ENCODE measurements at places on chromosomes 16 and 17.

DNA sequence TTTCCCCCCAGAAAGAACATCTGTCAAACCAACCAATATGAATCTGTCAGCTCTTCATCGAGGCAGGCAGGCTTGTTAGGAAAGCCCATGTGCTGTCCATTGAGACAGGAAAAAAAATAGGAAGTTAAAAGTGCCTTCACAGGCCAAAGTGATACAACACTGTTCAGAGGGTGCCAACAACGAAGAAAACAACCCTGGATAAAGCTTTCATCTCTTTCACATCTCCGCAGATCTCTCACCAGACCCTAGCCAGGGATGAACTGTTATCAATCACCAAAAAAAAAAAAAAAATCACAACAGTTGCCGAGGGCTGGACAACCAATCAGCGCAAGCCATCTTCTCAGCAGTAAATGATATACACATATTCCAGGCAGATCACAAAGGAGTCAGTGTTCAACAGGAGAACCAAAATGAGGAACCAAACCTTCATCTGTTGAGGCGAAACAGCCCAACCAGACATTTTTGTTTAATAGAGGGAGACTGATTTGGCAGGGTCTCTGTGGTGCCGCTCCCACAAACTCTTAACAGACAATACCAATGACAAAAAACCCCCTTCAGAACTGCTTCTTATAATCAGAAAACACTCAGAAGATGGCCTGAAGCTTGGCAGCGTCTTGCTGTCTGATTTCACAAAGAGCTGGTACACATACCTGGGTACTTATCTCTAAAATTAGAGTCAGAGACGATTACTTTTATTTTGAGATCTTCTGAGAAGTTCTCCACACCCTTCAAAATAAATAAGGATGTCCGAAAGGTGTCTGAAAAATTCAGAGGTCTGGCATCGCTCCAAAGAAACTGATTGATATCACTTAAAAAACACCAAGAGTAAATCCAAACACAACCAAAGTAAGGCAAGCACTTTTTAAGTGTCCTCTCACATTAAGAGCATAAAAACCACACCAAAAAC is 1.8 kb downstream of the MAP3K14 start:
- DNase-seq, result no peak

DNA sequence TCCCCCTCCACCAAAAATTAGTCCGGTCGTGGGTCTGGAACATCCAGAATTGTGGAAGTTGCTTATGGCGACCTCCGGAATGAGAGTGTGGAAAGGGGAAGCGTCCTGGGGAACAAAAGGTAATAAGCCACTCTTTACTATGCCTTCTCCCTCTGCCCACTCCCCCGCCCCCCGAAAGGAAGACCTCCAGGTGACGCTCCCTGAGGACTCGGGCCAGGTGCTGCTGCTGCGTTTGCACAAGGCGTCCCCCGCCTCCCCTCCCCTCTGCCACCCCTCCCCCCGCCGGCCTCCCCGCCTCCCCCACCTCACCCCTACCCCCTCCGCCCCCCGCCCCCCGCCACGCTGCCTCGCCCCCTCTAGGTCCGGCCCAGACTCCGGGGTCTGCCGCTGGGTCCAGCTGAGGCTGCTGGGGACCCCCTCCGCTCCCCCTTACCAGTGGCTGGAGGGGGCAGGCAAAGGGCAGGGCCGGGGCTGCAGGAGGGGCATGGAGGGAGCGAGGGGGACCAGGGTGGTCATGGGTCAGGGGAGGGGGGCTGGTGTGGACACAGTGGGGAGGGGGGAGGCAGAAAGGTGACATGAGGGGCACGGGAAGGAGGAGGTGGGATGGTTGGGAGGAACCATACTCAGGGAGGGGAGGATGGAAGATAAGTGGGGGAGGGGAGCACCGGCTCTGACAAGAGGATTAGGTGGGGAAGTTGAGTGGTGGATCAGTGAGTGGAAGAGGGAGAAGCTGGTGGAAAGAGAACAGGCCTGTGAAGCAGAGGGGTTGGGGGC is 23.6 kb downstream of the ALOX12B start:
- DNase-seq, result no peak

DNA sequence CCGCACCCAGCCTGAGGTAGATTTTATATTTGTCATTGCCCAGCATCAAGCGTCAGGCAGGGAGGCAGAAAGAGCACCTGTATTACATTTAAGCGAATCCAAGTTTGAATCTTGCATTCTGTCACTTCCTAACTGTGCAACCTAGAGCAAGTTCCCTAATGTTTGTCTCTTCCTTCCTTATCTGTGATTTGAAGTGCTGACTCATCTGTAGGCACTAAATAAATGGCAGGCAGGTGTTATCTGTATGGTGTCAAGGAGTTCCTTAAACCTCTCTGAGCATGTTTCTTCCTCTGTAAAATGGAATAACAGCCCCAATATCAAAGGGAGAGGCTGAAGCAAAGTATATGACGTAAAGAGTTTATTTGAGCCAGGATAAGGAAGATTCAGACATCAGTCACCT is 24.3 kb downstream of the GP2 start:
- DNase-seq, result no peak

DNA sequence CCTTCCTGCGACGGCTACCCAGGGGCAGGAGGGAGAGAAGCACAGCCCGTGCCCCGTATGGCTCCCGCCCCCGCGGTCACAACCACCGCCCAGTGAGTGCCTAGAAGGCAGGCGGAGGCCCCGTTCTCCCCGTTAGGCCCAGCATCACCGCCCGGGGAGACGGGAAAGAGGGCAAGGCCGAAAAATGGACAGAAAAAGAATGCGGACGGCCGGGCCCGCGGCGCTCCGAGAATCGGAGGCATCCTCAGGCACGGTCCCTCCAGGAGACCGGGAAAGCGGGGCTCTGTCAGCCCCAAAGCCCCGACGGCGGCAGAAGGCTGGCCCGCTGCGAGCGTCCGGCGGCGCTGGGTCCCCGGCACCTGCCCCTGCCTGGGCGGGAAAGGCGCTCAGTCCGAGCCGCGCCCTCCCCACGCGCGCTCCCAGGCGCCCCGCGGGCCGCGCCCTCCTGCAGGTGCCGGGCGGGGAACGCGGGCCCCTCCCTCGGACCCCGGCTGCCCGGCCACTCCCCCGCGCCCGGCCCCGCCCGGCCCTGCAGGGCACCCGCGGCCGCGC is 407 bp downstream of the MCRIP1 start:
- DNase-seq, result peak; percentile 4

DNA sequence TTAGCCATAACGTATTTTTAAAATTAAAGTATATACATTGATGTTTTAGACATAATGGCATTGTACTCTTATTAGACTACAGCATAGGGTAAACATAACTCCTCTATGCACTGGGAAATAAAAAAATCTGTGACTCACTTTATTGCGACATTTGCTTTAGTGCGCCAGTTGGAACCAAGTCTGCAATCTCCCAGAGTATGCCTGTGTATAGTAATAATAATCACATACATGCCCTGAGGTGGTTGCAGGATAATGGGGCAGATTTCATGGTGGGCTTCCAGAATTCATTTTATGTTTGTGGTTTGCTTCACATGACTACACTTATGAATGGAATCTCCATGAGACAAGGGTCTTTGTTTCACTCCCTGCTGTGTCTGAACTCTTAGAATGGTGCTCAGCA is 66.9 kb upstream of the N4BP1 start:
- no peak for DNase-seq

GRCh38 chr17:8147805-8148404 is 4.3 kb downstream of the PER1 start:
- no peak for DNase-seq

DNA sequence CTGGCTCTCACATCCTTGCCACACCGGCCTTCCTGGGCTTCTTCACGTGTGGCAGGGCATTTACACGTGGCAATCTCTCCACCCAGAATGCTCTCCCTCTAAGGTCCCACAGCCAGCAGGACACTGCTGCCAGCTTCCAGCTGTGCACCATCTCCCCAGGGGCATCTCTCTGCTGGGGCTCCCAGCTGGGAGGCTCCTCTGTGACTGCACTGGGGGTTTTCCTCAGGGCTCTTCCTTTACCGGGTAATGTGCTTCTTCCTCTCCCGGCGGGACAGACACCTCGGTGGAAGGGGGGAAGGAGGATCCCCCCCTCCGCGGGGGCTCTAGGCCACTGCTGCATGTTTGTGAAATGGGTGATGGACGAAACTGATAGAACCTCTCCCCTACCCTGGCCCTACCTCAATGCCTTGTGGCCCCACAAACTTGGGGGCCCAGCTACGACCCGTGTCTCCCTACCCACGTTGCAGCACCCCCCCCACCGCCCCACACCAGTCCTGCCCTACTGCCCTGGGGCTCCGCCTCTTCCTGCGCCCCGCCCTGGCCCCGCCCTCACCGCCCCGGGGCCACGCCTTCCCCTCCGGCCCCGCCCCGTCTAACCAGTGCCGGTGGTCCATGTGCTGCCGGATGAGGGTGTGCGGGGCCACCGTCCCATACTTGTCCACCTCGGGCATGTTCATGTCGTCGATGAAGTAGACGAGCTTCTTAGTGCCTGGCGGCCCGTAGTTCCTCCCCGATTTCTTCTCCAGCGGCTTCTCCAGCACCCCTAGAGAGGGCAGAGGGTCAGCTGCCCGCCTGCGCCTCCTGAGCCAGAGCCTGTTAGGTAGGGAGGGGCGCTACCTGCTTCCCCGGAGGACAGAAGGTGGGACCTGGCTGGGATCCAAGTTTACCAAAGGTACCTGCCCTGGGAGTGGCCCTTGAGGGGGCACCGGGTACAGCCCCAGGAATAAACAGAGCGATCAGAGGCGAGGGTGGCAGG is 92.6 kb downstream of the DNAH17 start:
- DNase-seq, result peak; percentile 35

DNA sequence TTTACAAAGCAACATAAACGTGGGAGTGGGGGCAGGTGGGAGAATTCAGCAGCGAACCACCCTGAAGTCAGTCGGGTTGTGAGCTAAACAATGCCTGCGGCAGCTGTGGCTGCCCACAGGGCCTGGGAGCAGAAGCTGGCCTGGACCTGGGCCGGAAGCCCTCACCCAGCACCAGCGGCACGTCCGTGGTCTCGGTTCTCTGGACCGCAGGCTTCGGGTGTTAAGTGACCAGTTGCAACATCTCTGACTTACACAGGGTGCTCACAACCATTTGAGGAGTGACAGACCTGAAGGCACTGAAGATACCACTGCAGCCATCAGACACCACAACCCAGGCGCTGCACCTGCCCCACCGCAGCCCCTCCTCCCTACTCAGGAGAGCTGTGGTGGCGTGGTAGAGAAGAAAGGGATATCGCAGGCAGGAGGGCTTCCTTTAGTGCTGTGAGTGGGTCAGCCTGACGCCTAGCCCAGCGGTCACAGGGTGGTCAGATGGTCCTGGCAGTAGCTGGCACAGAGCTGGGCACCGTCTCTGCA is 33.8 kb downstream of the CBFA2T3 start:
- DNase-seq, result no peak

DNA sequence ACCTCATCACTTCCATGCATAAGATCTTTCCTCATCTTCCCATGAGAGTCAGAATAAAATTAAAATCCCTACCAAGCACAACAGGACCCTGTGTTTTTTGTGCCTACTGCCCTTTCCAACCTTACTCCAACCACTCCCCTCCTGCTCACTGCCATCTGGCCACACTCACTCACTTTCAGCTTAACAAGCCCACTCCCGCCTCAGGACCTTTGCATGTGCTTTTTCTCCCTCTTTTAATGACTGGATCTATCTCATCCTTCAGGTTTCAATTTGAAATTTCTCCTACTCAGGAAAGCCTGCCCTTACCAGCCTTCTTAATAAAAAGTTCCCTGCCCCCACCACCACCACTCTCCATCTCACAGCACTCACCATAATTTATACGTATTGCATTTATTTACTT is 14.7 kb downstream of the C17orf67 start:
- no peak for DNase-seq

GRCh38 chr16:21685034-21685455 is 21.3 kb downstream of the OTOA start:
- no peak for DNase-seq

GRCh38 chr17:33438139-33438538 is 145.0 kb upstream of the ASIC2 start:
- DNase-seq, result no peak

DNA sequence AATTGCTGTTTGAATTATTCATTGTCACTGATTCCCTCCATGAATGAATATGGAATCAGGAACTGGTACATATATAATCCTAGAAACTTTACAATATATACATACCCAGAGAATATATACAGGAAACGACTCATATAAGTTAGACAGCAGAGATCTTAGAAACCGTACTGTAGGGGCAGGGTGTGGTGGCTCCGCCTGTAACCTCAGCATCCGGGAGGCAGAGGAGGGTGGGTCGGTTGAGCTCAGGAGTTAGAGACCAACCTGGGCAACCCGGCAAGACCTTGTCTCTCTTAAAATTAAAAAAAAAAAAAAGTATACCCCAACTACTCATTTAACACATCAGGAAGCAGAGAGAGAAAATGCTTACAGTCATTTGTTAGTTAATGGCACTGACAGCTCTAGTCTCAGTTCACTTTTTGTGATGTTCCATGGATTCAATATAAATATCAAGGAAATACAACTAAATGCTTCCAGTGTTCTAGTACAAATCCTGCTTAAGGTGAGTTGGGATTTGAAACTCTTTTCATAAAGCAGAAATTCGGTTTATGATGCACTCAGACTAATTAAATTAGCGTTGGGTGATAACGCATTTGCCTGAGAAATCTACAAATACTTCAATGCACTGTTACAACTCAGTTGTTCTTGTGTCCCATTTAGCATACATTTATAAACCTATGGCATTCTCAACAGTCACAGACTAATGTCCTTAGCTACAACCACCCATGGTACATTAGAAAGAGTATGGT is 5.6 kb downstream of the GLG1 start:
- DNase-seq, result no peak

DNA sequence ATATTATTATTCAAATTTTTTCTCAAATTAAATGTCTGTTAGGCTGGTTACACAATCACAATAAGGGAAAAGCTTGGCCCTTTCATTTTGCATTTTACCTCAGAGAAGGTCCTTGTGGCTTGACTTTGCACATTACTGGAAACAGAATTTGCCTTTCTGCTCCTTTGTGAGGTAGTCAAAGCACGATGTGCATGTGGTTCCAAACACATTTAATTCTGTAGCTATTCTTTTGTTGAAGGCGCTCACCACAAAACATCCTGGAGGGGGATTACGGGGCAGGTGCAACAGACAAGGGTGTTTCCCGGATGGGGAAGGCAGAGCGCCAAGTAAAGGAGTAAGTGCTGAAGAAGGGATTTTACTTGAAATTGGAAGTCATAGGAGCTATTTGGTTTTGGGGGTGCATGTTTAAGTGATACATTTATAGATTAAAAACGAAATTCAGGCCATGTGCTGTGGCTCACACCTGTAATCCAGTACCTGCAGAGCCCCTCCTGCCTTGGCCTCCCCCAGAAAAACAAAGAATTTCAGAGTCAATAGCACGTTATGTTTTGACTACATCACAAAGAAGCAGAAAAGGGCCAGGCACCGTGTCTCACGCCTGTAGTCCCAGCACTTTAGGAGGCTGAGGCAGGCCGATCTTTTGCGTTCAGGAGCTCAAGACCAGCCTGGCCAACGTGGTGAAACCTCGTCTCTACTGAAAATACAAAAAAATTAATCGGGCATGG is 31.2 kb upstream of the TENT4B start:
- peak; percentile 81 for DNase-seq

GRCh38 chr17:12320286-12320685 is 299.6 kb downstream of the MAP2K4 start:
- DNase-seq, result no peak
